ENCODE measurements at places on chromosomes 2 and 18. TPM values are rescaled to one million over a fixed set of nuclear protein-coding genes. Genes with fewer than 3 reads are reported as not detected.

- no peak for DNase-seq
Observed at GRCh38 chr18:58539659-58540380, 89.1 kb downstream of the ALPK2 start.

DNA sequence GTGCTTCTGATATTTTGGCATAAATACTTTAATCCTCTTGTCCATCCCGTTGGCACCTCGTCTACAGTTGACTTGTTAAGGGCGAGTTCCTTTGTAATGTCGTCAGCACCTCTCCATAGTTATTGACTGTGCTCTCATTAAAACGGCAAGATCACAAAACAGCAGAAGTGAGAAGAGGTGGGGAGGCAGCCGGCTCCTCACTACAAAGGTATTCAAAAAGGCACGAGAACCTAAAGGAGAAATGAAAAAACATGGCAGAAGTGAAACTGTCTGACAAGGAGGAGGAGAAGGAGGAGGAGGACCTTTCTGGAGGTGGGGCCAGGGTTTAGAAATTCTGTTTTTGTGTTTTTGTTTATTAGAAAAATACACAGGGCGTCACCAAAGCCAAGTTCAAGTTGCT lies 235.6 kb downstream of the BCL11A start:
- DNase-seq, result no peak

DNA sequence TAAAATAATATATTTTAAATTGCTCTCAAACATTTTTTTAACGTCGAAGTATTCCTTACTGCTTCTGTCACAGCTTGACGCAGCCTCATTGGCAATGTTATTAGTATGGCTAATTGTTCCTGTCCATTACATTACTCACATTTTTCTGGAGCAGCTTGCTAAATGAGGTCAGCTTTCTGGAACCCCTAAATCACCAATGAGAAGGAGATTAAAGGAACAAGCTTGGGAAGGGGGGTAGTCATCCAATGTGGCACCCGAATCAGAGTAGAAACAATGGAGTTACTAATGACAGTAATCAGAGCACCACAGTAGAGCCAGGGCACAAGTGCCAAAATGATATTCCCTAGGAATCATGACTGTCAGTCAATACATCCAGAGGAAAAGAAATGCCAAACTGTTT lies 5.1 kb downstream of the NEUROD1 start:
- no peak for DNase-seq

DNA sequence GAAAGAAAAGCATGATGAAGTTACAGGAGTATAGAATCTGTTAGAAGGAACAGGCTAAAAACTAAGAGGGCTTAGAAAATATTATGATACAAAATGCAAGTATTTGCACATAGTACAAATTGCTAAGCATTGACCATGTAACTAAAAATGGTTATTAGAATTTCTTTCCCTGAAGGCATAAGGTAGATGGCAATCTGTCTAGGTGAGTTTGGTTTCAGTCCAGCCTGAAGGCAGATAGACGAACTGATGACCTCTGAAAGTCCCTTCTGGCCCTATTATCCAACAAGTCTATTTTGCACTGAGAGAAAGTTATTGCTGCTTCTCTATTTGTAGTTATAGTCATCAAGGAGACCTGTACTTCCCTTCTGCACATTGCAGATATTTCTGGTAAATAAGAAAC lies 663.5 kb downstream of the LRP1B start:
- DNase-seq, result no peak

GRCh38 chr2:191441496-191442214 lies 196.5 kb downstream of the MYO1B start:
- DNase-seq, result no peak

- DNase-seq, result no peak
Observed at GRCh38 chr2:225100856-225101294, 58.6 kb upstream of the DOCK10 start.

- no peak for DNase-seq
Observed at GRCh38 chr2:28432362-28432761, 39.7 kb downstream of the FOSL2 start.

DNA sequence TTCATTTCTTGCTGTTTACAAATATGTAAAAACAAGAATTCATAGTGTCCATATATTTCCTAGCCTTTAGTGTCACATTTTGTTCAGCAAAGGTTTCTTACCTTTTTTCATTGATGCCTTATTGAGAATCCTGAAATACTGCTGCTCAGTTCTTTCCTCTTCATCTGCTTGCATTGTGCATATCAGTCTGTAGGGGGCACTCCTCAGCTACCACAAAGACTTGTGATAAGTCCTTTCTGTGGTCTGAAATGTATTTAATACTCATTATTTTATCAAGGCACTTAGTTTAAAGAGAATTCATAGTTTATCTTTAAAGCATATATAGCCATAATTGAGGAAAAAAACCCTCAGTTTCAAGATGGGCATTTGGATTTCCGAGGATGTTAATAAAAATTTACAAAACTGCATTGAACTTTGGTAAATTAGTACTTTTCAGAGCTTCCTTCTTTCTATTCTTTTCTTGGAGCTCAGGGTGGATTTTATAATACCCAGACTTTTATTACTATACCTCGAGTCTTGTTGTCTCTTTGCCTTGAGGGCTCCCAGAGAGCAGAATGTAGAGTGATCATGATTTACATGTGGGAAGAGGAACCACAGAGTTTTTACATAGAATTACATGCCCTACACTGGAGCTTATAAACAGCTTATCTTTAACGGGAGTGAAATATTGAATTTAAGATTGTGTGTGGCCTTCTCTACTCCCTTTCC lies 570.1 kb downstream of the PLCL1 start:
- DNase-seq, result peak; percentile 18

DNA sequence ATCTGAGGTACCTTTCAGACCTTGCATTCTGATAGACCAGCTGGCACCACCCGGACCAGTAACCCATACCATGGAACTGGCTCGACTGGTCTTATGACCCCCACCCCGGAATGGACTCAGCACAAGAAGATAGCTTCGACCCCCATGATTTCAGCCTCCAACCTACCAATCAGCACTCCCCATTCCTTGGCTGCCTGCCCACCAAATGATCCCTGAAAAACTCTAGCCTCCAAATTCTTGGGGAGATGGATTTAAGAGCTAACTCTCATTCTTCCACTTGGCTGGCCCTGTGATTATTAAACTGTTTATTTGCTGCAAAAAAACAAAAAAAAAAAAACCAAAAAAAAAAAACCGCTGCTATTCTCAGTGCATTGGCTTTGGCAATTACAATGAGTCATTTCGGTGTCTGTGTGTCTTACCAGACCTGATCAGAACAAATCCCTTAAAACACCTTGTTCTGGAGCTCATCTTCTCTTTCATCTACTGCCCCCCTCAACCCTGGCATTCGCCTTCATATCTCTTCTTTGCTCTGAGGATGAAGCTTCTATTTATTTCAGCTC lies 60.1 kb upstream of the KIF5C start:
- no peak for DNase-seq

- no peak for DNase-seq
Observed at GRCh38 chr18:10546557-10547300, 20.9 kb downstream of the NAPG start.

GRCh38 chr18:42394238-42394637 lies 439.2 kb downstream of the PIK3C3 start:
- no peak for DNase-seq

DNA sequence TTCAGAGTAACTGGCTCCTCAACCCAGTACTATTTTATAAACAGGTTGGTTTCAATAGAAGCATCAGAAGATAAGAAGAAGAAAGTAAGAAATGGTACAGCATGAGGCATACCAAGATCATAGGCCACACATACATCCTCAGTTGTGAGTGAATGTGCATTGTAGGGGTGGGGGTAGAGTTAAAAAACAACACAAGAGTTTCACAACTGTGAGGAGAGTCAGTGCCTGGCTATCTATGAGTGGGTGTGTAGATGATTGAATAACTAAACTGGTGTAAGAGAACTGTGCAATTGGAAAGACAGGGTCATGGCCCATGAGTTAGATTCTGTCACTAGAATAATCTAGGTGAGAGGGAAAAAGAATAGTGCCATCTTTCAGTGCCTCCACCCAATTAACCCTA lies 748.2 kb upstream of the ACVR2A start:
- DNase-seq, result no peak

GRCh38 chr2:126730655-126731054 lies 74.7 kb downstream of the GYPC start:
- DNase-seq, result no peak

GRCh38 chr2:241074901-241075540 lies 27.1 kb downstream of the MTERF4 start:
- no peak for DNase-seq

DNA sequence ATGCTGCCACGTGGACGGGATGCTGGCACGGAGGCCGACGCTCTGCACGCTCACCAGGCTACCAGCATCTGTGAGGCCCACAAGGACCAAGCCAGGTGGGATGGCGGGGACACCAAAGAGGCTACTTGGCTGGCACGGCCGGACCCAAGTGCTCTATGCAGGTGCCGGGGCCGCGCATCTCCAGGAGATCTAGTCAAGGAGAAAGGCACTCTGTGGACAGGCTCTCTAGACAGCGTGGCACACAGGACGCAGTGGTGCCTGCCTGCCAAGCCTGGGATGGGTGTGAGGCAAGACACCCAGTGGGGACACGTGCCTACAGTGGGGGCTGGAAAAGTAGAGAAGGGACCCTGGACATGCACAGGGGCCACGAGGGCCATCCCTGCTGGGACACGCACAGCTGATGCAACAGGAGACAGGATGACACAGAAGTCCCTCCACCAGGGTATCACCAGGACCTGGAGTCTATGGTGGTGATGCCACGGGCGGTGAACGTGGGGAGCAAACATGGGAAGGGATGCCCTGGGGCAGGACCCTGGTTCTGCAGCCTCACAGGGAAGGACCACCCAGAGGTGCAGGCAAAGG lies 28.5 kb downstream of the ZNF516 start:
- DNase-seq, result no peak

GRCh38 chr2:196592331-196592910 lies 47.1 kb upstream of the CCDC150 start:
- peak; percentile 53 for DNase-seq

GRCh38 chr2:217713395-217714286 lies 289.2 kb downstream of the TNS1 start:
- DNase-seq, result peak; percentile 89

GRCh38 chr2:8315531-8316165 lies 366.2 kb upstream of the ID2 start:
- DNase-seq, result no peak

- DNase-seq, result no peak
Observed at GRCh38 chr2:165594935-165595255, 125.4 kb downstream of the CSRNP3 start.

- no peak for DNase-seq
Observed at GRCh38 chr18:50374220-50374752, 560 bp upstream of the SKA1 start.

DNA sequence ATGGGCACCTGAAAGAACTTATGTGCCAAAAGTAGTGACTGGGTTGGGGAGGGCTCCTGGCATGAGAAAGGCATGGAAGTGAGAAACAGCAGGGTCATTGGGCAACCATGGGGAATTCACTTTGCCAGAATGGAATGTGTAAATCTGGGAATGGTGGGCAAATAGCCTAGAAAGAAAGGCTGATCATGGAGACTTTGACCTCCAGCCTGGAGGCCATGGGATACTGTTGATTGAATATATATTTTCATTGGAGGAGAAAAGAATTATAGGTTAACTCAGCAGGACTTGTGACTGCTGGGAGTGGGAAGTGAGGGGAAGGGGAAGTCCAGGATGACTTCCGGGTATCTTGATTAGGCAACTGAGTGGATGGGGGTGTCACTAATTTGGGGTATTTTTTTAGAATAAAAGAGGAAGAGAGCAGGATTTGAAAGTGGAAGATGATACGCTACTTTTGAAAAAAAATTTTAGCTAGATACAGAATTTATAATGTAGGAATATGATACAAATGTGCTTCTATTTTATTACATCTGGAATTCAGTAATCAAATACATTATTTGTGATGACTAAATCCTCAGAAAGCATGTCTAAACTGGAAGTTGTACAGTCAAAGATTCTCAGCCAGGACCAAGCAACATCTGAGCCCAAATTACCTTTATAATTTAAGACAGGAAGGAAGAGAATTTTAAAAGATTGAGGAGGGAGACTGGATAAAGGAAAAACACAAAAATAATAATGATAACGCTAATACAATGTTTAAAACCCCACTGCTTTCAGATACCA lies 116.2 kb downstream of the GATA6 start:
- DNase-seq, result no peak

DNA sequence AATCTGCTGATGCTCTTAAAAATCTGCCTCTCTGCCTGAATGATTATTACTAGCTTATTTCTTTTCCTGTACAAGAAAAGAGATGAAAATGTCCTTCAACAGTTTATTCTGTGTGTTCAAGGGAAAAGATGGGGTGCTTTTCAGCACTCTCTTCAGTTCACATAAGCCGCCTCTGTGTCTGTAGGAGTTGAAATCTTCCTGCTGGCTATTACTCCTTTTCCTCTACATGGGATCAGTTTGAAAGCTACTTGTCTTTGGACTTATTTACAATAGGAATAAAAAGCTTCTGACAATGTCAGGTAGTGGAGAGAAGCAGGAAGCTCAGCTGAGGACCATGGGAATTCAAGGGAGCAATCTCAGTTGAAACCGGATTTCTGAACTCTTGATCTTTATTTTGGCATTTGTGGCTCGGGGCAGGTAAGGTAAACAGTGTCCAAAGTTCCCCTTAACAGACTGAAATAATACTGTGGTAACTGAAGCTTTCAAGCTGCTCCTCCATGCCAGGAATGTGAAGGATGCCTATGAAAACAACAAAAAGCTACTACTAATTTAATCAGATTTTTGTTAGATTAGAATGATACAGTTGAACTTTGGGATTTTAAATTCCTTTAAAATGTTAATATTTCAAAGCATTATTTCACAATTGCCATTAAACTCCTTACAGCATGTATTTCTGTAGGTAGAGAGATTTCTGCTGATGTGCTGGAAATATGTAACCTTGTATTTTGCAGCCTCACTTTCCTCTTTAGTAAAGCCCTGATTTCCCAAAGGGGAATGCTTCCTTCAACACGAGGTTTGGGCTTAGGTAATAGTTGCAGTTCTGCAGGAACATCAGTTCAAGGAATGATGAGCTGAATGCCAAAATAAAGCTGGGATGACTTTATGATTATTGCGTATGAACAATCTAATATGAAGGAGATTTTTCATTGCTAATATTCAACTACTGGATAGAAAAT lies 43.6 kb downstream of the MAPRE2 start:
- DNase-seq, result no peak

- DNase-seq, result no peak
Observed at GRCh38 chr2:120955427-120955826, 219.8 kb downstream of the GLI2 start.

GRCh38 chr18:3935305-3935704 lies 485.3 kb downstream of the TGIF1 start:
- no peak for DNase-seq

DNA sequence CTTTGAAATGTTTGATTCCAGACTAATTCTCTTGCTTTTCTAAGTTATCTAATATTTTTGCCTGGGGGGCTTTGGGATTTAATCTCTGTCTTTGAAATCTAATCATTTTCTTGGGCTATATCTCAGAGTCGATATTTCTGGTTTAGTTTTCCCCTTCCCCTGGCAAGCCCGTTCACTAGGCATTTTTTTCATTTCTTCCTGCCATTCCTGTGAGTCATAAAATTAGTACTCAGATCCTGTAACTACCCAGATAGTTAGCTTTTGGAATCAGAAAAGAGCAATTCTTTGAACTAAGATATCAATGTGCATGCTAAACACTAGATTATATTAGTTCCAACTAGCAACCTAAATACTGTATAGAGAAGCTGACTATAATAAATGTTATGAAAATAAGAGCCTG lies 29.4 kb upstream of the RNF149 start:
- no peak for DNase-seq

ACTG2 gene
- total RNA-seq, result 0.19 TPM

NT5C1B gene
- total RNA-seq, result not detected

NDUFAF7 gene
- total RNA-seq, result 27.6 TPM

NCK2 gene
- total RNA-seq, result 92.5 TPM

SULT1C4 gene
- 35.5 TPM for total RNA-seq

TUBA4A gene
- 8.3 TPM for total RNA-seq

MEIS1 gene
- total RNA-seq, result 306 TPM

TXNDC2 gene
- total RNA-seq, result not detected

KLHL29 gene
- 4.4 TPM for total RNA-seq

GTF3C2 gene
- total RNA-seq, result 106 TPM
